Left ventricle myocardium inferior (tissue), 1 donor: ENCODE measurements at places on chromosomes 4 and X.

DNA sequence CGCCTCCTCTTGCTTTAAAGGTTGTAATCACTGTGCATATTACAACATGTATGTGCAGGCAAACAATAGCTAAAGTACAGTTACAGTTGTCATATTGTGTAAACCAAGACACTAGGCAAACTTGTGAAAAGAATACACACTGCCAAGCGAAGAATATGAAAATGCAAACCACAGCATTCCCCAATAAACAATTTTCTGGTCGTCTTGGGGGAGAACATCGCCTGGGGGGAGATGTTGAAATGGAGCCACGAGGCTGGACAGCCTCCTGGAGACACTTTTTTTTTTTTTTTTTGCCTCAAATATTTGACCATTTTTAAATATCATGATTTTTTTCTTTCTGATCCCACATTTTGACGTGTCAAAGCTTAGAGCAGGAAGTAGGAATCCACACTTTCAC is 51.7 kb upstream of the PDLIM3 start:
- DNase-seq = no peak

DNA sequence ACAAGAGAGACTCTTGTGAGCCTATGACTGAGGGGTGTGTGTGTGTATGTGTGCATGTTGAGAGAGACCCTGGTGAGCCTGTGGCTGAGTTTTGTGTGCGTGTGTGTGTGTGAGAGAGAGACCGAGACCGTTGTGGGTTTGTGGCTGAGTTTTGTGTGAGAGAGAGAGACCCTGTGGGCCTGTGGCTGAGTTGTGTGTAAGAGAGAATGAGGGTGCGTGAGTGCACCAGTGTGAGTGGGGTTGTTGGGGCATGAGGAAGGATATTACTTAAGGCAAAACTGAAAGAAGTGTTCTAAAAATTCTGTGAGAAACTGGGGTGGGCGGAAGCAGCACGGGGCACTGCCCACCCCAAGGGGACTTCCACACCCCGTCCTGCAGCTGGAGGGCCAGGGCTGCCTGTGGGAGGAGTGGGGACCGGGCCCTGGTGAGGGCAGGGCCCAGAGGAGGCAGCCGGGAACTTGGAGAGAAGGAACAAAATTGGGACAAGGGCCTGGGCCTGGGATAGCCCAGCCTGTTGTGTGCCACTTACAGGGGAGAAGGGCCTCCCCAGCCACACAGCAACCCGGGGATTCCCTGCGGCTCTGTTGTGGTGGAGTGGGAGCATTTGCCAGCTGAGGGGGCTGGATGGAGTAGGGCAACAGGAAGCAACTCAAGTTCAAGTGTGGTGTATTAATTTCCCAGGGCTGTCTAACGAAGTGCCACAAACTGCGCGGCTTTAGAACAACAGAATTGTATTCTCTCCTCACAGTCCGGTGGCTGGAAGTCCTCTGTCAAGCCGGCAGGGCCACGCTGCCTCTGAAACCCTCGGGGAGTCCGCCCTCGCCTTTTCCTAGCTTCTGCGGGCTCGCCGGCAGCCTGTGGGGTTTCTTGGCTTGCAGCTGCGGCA is 22.1 kb downstream of the TMEM131L start:
- DNase-seq = peak; percentile 51

DNA sequence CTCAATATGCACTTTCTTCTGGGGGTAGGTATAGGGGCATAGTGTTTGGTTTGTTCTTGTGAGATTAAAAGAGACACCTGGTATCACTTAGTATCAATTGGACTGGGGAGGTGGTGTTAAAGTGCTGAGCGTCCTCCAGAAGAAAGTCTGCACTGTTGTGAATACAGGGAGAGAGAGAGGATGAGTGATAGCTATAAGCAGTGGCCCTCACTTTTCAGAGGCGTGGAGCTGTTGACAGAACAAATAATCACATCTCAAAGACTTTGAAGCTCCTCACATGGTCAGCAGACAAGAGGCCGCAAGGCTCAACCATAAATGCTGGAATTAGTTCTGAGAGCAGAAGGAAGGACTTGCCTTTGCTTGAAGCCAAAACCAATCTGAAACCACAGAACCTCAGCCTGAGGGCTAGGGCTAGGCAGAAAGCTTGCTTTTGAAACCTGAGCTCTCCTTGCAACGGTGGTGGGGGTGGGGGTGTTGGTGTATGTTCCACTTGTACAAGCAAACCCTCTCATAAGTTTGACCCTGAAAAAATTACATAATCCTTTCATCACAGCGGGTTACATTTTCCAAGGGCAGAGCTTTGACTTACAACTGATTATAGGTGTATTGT is 123.2 kb upstream of the SCML1 start:
- DNase-seq = no peak

GRCh38 chrX:20217906-20218305 is 48.8 kb downstream of the RPS6KA3 start:
- DNase-seq = no peak

- DNase-seq = no peak
Observed at GRCh38 chr4:14415146-14415545, 587.1 kb upstream of the CPEB2 start.

DNA sequence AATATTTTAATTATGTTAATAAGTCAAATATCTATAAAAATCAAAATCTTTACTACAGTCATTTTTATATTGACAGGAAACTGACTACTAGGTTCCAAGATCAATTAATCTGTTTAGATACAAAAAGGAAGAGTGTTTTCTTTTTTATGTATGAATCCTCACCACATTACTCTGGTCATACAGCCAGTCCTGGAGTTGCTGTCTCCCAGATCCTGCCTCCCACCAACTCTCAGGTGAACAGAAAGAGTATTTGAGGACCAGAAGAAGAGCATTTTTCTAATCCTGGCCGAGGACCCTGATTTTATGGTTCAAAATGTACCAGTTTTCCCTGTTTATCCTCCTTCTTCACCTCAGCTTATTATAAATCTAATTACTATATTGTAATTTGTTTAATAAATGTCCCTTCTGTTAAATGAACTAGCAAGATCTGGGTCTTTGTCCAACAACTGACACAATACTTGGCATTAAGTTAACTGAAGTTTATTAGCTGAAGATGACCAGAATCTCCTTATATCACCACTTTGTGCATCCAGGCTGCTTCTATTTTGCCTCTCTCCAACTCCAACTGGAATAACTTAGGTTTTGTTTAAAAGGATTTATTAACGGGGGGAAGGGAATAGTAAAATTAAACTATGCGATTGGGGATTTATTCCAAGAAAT is 224.4 kb upstream of the PCDH7 start:
- no peak for DNase-seq

- DNase-seq = no peak
Observed at GRCh38 chrX:46587158-46587557, 13.6 kb downstream of the CHST7 start.

- DNase-seq = no peak
Observed at GRCh38 chr4:121934635-121935034, 17.2 kb downstream of the TRPC3 start.

DNA sequence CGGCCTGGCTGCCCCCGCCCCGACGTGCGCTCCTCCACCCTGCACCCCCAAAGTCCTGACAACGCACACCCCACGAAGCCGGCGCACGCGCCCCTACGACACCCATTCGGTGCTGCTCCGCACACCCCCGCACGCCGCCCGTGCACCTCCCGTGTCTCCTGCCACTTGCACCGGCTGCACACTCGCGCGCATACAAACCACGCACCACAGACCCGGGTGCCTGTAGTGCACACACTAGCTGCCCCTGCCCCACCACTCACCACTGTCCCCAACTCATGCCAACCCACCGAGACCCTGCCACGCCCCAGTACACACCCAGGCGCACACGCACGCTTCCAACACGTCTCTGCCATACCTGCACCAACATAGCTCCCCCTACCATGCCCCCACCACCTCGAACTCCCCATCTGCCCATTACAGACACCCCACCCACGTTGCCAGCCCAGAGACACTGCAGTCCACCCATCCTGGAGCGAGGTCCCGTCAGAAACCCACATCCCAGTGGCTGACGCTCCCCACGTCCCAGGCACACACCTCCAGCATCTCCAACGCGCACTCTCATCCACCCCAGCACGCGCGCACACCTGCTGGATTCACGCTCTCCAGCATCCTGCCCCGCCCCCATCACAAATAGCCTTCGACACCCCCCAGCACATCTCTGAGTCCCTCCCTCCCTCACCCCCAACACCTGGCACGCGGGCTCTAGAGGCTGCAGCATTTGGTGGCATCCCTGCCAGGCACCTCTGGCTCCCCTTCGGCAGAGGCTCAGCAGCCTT is 4.2 kb upstream of the DUSP9 start:
- no peak for DNase-seq

DNA sequence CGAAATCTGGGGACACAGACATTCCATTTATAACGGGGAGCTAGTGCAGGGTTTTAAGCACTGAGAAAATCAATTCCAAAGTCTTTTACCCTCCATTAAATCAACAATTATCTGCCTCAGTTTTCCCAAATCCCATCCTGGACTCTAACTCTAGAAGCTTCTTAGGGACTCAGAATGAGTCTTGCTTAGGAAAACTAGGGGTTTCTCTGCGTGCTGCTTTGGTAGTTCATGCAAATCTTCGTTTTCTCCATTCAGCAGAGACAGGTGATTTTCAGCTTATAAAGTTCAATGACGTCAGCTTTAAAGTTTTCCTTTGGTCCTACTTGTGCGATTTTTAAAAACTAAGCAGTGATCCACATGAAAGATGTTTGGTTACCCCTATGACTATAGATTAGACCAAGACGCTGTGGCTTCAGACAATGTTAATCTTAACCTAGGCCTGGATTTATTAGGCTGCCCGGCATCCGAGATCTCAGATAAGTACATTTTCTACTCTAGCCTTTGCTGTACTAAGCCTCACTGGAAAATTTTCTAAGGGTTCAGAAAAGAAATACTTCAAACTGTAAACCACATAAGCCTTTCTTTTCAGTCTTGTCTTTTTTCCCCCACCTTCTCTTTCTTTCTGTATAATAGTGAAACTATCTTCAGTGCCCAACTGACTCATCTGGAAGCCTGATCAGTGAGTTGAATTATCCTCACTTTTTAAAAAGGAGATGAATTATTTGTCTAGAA is 121.4 kb upstream of the GATB start:
- DNase-seq = no peak

DNA sequence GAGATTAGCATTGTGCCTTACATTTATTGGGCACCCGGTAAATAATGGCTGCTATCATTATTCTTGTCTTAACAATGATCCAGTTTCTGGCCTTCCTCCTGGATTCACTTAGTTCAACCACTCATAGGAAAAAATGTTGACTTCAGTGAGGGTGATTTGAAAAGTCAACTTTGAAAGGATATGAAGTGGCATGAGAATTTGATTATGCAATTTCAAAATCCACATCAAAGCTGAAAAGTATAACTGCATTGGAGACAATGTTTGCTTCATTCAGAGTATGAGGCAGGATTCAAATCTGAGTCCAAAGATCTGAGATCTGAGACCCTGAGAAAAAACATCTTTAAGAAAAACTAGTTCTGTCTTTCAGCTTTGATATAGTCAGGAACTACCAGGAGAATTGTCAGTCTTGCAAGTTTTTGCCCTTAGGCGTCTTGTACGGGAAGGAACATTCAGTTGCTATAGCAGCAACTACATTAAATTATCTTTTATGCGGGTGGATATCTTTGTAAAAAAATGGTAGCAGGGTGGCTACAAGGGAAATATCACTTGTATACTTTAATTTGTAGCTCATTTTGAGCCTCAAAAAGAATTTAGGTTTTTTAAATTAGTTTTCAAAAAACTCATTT is 587.5 kb upstream of the LCORL start:
- no peak for DNase-seq

GRCh38 chr4:176548571-176548970 is 228.8 kb downstream of the SPCS3 start:
- no peak for DNase-seq

DNA sequence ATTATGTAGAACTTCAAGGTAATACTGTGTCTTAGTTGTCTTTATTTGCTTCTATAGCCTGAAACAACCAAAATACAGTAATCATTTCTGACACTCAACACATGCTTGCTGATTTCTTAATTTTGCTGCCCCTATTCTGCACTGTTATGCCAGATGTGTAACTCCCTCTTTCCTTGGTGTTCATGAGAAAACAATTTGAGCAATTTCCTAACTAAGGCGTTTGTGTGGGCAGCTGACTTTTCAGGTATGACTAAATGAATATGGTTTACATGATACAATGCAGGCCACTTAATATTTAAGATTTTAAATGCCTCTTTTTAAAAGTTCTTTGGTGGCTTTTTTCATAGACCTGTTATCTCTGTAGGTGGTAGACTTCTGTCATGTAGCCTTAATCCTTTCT is 46.1 kb upstream of the CENPE start:
- DNase-seq = no peak

DNA sequence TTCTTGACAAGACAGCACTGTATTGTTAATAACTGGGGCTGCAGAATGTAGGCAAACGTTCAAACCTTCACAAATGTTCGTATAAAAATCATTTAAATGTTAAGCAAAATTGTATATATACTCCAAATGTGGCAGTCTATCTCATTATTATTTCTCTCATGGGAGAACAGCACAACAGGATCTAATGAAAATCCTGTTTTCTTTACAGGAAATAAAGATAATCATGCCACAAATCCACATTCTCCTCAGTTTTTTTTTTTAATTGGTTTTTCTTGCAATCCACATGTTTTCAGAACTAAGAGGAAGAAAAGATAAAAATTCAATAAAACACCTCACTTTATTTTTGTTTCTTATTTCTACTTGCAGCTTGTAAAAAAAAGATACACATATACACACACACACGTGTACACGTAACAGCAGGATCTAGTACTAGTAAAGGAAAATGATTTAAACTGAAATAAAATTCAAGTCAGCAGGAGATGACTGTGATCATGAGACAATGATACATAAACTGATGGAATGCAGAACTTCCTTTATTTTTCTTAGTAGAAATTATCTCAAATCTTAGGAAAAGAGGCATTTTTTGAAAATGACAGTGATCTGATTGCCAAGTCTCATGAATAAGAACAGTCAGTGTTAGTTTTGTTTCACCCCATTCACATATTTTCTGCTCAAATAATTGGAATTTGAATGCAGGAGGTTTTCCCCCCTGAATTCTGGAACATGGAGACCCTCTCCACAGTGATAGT is 11.3 kb downstream of the APBB2 start:
- DNase-seq = no peak
